ENCODE measurements at places on chromosomes 5 and 9.

DNA sequence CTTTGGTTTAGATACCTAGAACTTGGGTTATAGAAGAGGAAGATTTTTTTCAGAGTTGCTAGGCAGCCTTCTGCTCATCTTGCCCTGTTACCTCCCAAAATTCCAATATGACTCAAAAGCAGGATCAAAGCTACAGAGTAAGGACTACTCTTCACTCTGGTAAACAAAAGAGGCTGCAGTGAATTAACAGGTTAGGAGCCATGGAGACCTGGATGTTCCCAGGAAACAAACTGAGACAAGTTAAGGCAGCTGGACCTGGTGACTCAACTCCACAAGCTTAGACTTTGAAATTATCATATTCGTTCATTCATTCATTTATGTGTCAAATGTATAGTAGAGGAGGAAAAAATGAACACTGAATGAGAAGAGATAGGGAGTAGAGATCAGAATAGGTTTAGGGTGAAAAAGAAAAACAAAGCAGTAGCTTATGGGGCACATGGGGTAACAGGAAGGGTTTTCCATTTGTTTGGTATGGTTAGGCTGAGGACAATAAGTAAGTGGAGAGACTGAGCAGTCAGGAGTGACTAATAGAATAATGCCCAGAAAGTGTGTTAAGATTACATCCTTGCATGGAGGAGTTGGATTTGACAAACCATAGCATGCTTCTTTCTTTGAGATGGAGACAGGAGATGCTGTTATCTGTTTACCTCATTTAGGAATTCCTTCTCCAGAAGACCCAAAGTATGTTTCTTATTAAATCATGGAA lies 464.0 kb upstream of the ZNF608 start:
- no peak for DNase-seq

DNA sequence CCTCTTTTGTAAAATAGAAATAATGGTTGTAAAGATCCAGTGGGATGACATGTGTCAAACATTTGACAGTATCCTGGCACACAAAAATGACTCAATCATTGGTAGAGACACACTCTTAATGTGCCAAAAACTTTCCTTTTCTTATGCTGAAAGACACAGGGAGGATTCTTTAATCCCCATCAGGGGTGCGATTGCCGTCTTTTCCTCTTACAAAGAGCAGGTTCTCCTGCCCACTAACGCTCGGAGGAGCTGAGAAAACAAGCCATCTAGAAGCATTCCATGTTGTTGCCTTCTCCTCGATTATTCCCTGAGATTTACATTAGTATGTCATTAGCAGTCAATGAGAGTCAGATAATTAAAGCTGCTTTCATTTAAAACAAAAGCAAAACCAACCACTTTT lies 342.6 kb upstream of the CCNH start:
- DNase-seq: no peak

DNA sequence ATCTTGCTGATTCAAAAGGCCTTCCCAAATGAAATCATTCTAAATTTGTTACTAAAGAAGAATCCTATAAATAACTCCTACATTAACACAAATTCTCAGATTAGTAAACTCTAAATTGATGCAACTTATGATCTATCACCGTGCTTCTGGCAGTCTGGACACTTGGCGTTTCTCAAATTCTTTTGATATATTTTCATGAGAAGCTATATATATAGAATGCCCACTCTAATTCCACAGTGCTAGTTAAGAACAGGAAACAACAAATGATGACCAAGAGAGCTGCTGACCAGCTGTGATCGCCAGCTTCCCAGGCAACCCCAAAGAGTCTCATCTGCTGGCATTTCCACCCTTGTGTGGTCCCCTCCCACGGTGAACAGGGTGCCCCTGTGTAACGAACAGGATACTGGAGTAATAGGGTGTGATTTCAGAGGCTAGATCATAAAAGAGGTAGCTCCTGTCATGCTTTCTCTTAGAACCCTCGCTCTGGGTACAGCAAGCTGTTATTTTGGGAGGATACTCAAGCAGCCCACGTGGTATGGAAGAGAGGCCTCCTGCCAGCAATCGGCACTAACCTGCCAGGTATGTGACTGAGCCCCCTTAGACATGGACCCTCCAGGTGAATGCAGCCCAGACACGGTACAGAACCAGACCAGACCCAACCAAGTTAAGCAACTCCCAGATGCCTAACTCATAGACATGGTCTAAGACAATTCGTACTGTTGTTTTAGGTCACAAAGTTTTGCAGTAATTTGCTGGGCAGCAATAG lies 64.7 kb downstream of the CDC14B start:
- no peak for DNase-seq

DNA sequence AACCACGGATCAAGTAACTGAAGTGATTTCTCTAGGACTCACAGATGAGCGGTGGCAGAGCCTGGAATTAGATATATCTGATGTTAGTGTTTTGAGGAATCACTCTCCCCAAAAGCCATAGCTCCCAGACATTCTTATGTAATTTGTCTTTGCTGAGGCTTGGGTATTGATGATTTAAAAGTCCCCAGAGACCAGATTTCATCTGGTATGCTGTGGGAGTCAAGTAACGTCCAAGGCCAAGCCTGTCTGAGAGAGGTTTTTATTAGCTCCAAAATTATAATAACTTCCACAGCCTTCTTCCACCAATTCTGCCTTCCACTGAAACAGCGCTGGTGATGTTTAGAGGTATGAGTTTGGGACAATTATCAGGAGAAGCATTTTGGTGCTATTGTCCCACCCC lies 21.3 kb upstream of the KCNIP1 start:
- DNase-seq: no peak

GRCh38 chr5:83530193-83530592 lies 58.6 kb downstream of the VCAN start:
- no peak for DNase-seq

GRCh38 chr5:105917189-105917588 lies 1753.5 kb downstream of the EFNA5 start:
- no peak for DNase-seq

DNA sequence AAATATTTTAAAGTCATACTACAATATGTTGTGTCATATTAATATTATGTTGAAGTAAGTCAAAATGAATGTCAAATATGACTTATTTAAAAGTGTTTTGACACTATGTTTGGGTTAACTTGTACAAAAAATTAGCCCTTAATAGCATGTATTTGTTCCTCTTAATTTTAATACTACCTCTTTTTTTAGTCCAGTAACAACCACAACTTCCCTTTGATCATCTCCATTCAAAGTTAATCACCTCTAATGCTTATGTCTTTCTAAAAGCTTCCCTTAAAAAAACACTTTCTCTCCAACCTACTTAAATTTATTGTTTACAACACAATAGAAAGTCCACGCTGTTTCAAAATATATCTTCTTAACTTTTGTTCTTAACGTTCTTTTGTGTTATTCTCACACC lies 9.6 kb downstream of the SLCO4C1 start:
- DNase-seq: no peak

- no peak for DNase-seq
Measured at GRCh38 chr9:87464110-87464991, 33.3 kb upstream of the DAPK1 start.

GRCh38 chr5:54186912-54187445 lies 123.4 kb downstream of the ARL15 start:
- no peak for DNase-seq

DNA sequence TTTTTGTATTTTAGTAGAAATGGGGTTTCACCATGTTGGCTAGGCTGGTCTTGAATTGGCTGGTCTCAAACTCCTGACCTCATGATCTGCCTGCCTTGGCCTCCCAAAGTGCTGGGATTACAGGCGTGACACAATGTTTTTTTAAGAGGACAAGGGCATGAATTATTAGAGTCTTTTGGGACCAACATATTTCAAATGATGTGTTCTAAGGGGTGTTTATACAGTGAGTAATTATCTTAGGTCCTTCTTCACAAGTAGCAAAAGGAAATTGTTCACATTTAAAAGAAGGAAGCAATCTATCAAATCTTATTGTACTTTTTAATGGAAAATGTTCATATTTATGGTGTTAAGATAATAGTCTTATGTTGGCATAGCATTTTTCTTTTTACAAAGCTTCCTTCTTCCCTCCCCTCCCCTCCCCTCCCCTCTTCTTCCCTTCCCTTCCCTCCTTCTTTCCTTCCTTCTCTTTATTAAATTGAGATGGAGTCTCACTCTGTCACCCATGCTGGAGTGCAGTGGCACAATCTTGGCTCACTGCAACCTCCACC lies 6.7 kb downstream of the GNG10 start:
- DNase-seq: no peak

DNA sequence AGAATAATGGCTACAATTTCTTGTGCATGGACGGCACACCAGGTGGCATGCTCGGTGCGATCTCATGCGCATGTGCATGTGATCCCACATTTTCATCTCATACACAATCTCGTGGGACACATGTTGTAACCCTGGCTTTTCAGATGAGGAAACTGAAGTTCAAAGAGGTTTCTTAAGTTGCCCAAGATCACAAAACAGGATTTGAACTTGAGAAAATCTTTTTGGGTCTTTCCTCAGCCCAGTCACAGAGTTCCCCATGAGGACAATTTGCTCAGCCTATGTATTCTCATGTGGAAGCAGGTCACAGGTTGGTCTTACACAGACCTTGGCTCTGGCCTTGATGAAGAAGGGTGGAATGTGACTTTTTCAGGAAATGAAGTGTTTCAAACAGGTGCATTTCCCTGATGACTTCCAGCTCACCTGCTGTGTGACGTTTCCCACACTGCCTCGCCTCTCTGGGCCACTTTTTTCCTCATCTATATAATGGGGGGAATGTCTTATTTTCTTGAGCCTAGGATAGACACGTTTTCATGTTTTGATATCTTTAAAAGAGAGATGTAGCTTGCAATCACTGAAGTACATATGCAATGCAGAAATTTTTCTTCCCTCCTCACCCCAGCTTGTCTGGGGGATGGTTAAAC lies 7.1 kb upstream of the ORM1 start:
- DNase-seq: no peak

DNA sequence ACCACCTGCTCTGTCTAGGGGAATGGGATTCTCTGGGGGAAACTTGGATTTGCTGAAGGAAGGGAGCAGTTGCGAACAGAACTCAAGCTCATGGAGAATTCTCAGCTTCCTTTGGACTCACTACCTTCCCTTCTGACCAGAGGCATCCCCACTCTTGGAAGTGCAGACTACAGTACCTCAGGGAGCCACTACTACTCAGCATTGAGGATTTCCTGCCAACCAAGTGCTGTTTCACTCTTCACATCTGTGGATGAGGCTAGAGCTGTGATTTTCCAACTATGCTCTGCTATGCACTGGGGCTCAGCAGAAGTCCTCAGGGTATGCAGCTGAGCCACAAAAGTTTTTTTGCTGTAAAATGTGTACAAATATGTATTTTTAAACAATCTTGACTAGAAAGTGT lies 43.9 kb downstream of the MACROH2A1 start:
- no peak for DNase-seq

GRCh38 chr9:91995000-91995655 lies 45.1 kb upstream of the ROR2 start:
- no peak for DNase-seq

GRCh38 chr9:90100014-90100413 lies 495.2 kb downstream of the GADD45G start:
- DNase-seq: no peak
